ENCODE measurements at places on chromosomes 7 and 10.
A peak's percentile ranks its signal among the peaks of the same experiment; 100 is the strongest.

GRCh38 chr10:47019155-47020145 lies 108.2 kb downstream of the PTPN20 start:
- no peak for DNase-seq

- DNase-seq, result no peak
These were observed 105.2 kb downstream of the OSBPL3 start for GRCh38 chr7:24874791-24875190.

DNA sequence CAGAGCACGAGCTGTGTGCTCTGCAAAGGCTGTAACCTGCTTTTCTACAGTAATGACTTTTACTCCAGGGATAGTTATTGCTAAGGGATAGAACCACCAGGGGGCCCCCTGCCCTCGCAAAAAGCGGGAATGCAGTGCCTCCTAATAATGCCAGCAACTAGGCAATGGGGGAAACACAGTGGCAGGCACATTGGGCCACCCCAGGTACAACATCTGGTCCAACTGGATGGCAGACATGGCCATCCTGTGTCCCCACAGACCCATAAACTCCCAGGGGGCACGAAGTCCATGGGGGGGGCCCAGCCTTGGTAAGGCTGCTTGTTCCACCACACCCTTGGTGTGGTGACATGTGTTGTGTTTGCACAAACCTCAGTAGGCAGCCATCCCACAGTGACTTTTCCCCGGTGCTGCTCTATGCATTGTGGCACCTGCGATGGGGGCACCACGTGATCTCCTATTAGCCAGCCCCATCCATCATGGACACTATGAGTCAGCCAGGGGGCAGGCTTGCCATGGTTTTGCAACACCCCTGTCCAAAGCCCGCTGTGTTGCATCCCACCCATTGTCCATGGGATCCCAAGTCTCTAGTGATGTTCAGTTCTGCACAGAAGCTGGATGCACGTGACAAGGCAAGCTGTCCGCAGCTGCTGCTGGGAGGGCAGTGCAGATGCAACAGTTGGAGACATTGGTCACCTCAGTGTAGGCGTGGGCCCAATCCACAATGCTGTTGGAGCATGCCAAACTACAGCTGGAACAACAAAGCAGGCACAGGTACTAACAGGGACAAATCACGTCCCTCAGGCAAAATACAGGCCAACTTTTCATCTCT lies 84.0 kb downstream of the ANLN start:
- no peak for DNase-seq

GRCh38 chr10:4477664-4478063 lies 348.3 kb upstream of the AKR1E2 start:
- no peak for DNase-seq

- DNase-seq, result no peak
These were observed 255.4 kb downstream of the ARHGAP21 start for GRCh38 chr10:24468281-24468751.

- DNase-seq, result no peak
These were observed 54.9 kb upstream of the ANK3 start for GRCh38 chr10:60444494-60445064.

DNA sequence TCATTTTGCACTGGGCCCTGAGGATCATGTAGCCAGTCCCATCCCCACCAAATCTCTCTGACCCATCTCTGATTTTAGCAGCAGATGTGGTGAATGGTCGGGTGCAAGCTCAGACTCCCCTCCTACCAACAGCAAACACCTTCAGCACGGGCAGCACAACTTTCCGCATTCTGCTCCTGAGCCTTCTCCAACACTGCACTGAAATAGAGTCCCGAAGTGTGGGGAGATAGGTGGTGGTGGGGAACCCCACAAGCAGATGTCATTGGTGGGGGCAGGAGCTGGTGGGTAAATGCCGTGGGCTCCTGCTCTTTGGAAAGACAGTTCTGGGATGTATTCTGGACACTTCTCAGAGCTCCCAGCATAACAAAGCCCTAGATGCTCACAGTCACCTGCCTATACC lies 9.6 kb upstream of the CTBP2 start:
- DNase-seq, result no peak

- DNase-seq, result peak; percentile 51
These were observed 649 bp downstream of the ACTR3B start for GRCh38 chr7:152759949-152760853.

GRCh38 chr7:108358553-108358952 lies 97.7 kb downstream of the NRCAM start:
- peak; percentile 41 for DNase-seq

- no peak for DNase-seq
These were observed 32.6 kb upstream of the HERPUD2 start for GRCh38 chr7:35727571-35727970.

- DNase-seq, result no peak
These were observed 134.8 kb downstream of the PCDH15 start for GRCh38 chr10:54666192-54666591.

DNA sequence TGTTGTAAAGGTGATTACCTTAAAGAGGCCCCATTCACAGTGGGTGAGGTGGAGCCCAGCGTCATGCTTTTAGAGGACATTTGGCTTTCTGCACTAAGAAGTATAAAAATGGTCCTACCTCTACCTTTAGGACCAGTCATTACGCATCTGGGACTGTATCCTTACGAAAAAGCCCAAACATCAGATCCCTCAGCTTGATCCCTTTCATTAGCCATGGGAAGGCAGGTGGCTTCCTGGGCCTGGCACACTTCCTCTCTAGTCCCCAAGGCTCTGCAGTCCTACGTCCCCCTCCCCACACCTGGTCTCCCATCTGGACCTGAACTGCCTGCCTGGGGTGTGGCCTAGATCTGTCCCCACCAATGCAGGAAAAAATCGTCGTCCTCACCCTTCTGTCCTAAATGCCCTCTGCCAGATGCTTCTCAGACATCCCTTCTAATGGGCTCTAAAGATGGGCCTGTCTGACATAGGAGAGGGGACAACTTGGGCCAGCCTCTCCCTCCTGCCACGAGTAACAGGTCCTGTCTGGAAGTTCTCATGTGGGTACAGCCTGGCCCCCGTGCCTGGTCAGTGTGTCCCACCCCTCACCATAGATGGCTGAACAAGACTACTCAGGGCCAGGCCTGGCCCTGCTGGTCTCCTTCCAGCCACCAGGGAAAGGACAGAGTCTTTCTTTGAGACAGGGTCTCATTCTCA lies 11.8 kb upstream of the SLC18A3 start:
- no peak for DNase-seq

- peak; percentile 36 for DNase-seq
These were observed 171.1 kb upstream of the TBX20 start for GRCh38 chr7:35424869-35425495.

DNA sequence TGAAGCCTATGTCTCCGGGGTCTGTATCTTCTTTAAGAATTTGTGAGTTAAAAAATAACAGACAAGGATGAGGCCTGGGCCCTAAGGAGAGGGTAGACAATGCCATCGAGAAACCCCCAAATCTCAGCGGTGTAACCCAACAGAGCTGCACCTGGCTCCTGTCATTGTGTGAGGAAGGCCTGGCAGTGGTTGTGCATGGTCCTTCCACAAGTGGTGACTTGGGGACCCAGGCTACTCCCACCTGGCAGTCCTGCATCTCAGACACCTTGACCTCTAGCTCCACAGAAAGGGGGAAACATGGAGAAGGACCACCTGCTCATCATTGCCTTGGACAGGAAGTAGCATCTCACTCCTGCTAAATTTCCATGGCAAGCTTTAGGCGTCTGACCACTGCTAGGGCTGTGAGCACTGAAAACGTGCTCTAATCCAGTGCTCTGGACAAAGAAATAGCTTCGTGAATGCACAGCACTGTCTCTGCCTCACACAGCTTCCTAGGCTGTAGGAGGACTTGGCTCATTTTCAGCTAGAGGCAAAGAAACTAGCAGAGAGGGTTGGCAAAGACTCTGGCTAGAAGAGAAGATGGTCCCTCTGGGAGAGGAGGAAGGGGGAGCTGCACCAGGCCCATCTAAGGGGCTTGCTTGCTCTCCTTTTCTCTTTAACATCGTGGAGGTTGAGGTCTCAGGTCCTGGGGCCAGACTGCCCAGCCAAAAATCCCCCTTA lies 273.9 kb upstream of the ZMIZ1 start:
- DNase-seq, result no peak

DNA sequence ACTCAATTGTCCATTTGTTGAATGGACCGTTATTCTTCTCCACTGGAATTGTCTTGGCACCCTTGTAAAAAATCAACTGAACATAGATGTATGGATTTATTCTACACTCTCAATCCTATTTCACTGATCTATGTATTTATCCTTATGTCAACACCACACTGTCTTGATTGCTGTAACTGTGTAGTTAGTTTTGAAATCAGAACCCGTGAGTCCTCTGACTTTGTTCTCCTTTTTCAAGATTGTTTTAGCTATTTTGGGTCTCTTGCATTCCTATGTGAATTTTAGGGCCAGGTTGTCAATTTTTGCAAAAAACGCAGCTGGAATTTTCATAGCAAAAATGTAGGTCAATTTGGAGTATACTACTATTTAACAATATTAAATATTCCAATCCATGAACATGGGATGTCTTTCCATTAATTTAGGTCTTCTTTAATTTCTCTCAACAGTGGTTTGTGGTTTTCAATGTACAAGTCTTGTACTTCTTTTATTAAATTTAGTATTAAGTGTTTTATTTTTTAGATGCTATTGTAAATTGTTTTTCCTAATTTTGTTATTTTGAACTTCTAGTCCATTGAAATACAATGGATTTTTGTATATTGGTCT lies 10.0 kb downstream of the CAMK2B start:
- DNase-seq, result no peak

DNA sequence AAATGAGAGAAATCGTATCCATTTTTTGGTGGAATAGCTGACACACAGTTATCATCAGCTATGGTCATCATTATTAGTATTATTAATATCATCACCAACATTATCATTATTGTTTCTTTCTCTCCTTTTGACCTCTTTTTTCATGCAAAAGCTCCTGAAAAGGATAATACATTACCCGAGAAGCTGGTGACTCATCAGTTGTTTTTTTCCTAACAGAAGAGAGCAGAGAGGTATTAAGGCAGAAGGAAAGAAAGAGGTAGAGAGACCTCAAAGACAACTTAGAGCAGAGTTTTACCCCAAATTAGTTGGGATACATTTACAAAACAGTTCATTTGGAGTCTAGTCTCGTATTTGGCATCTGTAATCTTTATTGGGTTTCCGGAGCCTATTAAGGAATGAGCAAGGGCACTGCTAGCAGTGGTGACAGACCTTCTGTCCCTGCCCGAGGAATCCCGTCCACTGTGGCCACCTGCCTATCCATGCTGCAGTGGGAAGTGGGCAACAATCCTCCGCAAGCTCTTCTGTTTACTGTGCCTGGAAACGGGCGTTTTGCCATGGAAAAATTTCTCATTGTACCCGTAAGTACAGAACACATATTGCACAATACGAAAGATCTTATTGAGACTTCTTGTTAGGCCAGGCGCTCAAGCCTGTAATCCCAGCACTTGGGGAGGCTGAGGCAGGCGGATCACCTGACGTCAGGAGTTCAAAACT lies 170.0 kb upstream of the MKLN1 start:
- DNase-seq, result no peak

GRCh38 chr7:18667466-18667865 lies 171.9 kb downstream of the HDAC9 start:
- DNase-seq, result peak; percentile 70

- DNase-seq, result no peak
These were observed 222.3 kb downstream of the SFMBT2 start for GRCh38 chr10:7188456-7189050.
